ENCODE measurements at places on chromosomes 2 and 18. TPM values are rescaled to one million over a fixed set of nuclear protein-coding genes. Genes with fewer than 3 reads are reported as not detected.

- DNase-seq = no peak
Observed at GRCh38 chr2:115303-115702, 69.0 kb upstream of the FAM110C start.

DNA sequence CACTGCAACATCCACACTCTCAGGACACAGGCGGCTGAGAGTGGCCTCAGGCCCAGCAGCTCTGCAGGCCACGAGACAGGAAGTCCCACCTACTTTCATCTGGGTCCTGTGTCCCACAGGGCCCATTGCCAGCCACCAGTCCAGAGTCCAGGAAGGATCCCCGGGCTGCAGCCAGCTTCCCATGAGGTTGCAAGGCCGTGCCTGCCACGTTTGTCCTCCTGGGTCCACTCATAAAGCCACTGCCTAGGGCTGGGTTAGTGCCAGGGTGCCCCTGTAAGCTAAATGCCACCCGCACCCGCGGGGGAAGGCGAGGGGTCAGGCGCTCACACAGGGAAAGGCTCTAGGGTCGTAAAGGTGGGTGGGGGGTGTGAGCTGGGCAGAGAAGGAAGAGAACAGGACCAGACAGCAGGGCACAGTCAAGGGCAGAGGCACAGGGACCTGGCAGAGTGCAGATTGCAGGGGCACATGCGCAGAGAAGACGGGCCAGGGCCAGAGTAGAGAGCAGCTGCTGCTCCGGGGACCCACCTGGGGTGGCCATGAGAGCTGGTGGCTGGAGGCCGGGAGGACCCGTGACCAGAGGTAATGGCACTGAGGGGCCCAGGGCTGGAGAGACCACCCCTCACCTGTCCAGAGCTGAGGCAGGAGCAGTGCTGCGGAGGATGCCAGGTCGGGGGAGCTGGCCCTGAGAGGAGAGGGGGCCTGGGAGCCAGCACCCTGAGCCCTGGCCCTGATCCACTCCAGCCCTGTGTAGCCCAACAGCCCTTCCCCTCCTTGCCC is 8.0 kb downstream of the AGXT start:
- DNase-seq = no peak

GRCh38 chr2:10957391-10957790 is 45.7 kb downstream of the KCNF1 start:
- no peak for DNase-seq

GRCh38 chr18:37362158-37362890 is 203.3 kb downstream of the CELF4 start:
- no peak for DNase-seq

RUFY4 gene
- total RNA-seq = not detected

GRCh38 chr2:55012672-55013484 is 37.4 kb downstream of the RTN4 start:
- DNase-seq = no peak

- no peak for DNase-seq
Observed at GRCh38 chr18:54260396-54261072, 8.8 kb upstream of the POLI start.

GRCh38 chr18:3225588-3225987 is 5.8 kb upstream of the MYOM1 start:
- DNase-seq = no peak

DNA sequence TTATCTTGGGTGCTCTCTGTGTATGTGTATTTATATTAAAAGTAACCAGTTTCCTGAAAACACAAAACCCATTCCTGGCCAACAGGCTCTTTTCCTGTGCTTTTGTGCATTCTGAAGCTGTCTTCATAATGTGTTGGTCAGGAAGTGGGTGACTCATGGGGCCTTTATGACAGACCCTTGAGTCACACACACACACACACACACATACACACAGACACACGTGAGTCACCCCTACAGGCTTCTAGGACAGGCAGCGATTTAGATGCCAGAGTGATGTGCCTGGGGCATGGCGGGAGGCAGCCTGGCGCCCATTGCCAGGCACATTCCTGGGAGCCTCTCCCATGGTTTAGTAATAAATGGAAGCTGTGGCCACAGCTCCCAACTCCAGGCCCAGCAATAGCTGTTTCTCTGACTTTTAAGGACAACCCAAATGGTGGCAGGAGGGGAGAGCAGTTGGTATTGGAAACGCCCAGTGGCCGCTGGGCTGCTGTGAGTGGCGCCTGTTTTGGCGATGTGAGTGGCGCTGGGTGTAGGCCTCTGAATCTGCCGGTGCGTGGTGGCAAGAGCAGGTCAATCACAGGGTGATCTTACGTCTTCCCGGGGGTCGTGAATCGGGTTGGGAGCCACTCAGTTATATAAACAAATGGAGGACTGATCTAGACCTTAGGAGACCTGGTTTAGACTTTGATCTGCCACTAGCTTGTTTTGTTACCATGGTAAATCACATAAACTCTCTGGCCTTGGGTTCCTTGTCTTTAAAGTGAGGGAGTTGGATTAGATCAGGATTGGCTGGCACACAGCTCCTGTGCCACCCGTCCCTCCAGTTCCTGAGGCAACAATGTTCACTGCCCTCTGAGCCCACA is 150.7 kb upstream of the DLX2 start:
- DNase-seq = peak; percentile 100

SLC16A14 gene
- total RNA-seq = 0.49 TPM

DNA sequence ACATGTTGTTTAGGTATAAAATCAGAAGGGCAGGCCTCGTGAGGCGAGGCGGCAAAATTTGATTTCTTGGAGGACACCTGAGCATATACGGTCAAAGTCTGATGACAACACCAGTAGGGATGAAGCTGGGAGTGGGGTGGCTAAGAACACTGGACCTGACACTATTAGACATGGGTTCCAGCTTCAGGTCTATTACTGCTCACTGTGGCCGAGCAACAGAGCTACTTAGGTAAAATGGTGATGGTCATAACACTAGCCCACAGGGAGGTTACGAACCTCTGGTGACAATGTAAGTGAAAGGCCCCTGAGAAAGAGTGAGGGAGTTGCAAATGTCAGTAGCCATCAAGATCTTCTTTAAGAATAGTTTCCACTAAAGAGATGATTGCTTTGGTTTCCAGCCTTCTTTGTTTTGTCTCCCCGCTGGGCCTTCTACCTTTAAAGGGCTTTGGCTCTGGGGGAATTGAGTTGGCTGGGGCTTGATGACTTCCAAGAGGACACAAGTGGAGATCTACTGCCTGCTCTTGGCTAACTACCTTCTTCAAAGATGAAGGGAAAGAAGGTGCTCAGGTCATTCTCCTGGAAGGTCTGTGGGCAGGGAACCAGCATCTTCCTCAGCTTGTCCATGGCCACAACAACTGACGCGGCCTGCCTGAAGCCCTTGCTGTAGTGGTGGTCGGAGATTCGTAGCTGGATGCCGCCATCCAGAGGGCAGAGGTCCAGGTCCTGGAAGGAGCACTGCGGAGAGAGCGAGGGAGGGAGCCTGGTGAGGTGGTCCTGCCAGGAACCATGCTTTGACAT is 3.5 kb downstream of the IL1B start:
- no peak for DNase-seq

RTP5 gene
- not detected for total RNA-seq

- DNase-seq = no peak
Observed at GRCh38 chr2:5690718-5691220, 1.4 kb upstream of the SOX11 start.

DNA sequence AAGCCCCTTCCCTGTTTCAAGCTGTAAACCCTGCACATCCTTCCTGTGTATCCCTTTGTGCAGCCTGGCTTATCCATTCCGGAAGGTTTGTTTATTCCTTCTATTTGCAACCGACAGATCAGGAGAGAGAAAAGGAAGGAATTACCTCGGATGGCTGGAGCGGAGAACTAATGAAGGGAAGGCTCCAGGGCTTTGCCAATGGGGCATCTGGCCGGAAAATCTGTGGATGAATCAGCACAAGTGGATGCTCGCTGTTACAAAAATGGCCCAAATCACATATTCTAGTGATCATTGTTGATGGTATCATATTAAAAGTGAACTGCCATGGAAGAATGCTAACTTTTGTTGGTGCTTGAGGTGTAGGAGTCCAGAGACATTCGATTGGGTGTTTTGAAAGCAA is 97.1 kb downstream of the AQP4 start:
- no peak for DNase-seq

- no peak for DNase-seq
Observed at GRCh38 chr18:23355206-23355605, 97.9 kb upstream of the RIOK3 start.

GRCh38 chr18:78724214-78724914 is 255.3 kb upstream of the SALL3 start:
- no peak for DNase-seq

GRCh38 chr2:200212862-200213425 is 93.5 kb upstream of the SPATS2L start:
- DNase-seq = no peak

GRCh38 chr2:57549642-57550102 is 496.9 kb upstream of the VRK2 start:
- no peak for DNase-seq

GRCh38 chr18:39772155-39772919 is 2182.7 kb upstream of the PIK3C3 start:
- DNase-seq = peak; percentile 10

- no peak for DNase-seq
Observed at GRCh38 chr2:214217136-214217535, 193.7 kb upstream of the VWC2L start.

DNA sequence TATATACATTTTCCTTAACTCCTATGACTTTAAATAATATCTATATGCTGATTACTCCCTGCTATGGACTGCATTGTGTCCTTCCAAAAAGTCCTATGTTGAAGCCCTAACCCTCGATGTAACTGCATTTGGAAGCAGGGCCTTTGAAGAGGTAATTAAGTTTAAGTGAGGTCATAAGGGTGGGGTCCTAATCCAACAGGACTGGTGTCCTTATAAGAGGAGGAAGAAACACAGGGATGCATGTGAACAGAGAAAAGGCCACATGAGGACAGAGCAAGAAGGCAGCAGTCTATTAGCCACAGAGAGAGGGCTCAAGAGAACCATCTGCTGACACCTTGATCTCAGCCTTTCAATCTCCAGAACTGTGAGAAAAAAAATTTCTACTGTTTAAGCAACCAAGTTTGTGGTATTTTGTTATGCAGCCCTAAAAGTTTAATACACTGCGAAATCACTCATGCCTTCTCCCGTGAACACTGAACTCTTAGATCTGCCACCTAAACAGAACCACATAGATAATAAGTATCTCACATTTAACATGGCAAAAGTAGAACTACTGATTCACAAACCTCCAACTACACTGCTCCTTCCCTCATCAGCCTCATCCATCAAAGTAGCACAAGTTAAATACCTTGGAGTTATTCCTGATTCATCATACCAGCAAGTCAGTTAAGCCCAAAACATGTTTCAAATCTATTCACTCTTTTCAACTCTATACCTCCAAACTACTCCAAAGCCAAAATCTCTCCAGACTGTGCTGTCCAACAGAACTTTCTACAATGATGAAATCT is 65.4 kb downstream of the HIBCH start:
- DNase-seq = peak; percentile 21

DNA sequence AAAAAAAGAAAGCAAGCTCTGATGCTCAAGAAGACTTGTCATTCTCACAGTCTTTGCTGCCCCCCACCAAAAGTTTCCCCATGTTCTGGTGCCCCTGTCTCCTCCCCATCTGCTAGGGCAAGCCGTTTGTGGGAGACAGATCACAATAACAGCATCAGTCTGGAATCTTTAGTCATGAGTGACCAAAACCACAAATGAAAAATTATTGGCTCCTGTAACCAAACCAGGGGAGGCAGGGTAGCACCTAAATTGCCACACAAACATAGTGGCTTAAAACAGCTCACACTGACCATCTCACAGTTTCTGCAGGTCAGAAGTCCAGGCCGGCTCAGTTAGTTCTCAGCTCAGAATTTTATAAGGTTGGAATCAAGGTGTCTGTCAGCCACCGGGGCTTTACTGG is 9.1 kb upstream of the B3GNT7 start:
- peak; percentile 40 for DNase-seq
